Body of pancreas (tissue), 4 donors: ENCODE measurements at places on chromosomes 16 and 17.

- DNase-seq: no peak
Measured at GRCh38 chr17:76654408-76654807, 10.9 kb upstream of the ST6GALNAC1 start.

DNA sequence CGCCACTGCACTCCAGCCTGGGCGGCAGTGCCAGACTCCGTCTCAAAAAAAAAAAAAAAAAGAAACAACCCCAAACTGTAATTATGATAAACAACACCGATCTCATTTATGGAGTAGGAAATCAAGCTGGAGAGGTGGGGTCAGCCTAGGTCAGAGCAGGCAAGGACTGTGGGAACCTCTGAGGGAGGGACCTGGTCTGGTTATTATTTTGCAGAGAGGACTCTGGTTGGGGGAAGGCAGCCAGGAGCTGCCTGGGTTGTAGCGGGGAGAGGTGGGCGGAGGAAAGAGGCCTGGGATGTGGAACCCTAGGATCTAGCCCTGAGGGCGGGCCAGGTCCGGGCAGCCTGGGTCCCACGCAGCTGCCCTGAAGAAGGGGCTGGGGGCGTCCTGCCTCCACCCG is 10.9 kb upstream of the HS3ST6 start:
- peak; percentile 50 for DNase-seq

DNA sequence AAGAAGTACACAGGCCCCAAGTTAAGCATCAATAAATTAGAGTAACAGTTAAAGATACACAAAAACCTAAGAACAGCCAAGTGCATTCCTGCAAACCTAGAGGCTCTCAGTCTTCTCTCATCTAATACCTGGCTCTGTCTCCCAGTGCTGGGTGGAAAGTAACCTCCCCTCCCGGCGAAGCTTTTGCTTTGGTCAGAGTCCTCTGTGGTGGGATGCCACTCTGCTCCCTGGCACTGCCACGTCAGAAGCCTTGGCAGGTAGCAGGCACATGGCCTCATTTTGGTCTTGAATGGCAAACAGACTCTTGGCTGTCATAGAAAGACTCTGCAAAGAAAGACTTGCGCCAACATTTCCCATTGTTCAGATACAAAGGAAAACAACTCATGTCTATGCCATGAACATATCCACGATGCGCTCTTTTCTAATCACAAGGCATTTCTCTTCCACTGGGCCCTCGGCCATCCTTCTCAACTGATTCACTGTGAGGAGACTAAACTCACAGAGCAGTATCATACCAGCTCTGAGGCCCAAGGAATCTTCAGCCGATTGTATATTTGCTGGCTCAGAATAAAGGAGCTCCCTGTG is 21.2 kb downstream of the MTHFSD start:
- DNase-seq: no peak

- no peak for DNase-seq
Measured at GRCh38 chr16:8962393-8963009, 1.2 kb downstream of the USP7 start.

- DNase-seq: no peak
Measured at GRCh38 chr16:79151-80054, 1.4 kb downstream of the MPG start.

DNA sequence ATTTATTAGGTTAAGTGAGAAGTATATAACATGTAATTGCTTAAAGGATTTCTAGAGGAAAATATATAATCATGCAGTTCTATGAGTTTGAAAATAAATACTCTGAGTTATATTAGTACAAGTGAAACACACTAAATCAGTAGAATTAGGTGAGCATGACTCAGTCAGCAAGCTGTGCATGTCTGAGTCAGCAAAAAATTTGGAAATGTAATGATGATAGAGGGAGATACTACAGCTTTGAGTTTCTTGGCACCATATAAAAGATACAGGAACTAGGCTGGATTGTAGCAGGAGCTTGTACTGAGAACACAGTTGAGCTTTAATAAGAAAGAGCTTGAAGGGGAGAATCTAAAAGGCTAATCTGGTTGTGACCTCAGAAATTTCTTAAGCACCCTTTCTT is 1224.6 kb downstream of the CDH8 start:
- no peak for DNase-seq

DNA sequence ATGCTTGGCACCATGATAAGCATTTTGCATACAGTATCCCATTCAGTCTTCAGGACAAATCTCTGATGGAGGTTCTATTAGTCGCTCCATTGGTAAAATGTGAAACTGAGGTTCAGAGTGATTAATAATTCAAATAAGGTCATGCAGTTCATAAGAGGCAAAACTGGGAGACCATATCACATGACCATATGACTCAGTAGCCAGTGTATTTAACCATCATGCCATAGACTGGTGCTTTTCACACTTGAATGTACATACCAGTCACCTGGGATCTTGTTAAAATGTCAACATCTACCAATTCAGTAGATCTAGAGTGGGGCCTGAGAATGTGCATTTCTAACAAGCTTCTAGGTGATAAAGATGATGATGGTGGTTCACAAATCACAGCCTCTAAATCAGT is 4.3 kb downstream of the ACSM3 start:
- DNase-seq: no peak

DNA sequence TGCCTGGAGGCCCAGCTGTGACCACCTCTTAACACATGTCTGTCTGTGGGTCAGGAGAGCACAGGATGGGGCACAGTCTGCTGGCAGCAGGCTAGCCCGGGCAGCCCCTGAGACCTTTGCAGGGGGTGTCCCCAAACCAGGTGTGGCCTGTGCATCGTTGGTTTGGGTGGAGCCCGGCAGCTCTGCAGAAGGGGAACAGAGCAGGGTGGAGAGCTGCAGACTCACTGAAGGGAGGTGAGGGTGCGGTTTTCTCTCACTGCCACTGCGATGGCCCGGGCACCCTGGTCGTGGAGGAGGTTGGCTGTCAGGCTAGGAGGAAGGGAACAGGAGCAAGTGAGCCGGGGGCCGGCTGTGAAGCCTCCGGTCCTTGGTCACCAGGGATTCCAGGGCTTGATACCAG is 28.8 kb downstream of the NLRC3 start:
- DNase-seq: no peak

GRCh38 chr16:30902029-30902972 is 5.9 kb downstream of the CTF1 start:
- peak; percentile 76 for DNase-seq

GRCh38 chr16:54582631-54583250 is 296.2 kb upstream of the IRX3 start:
- DNase-seq: no peak

DNA sequence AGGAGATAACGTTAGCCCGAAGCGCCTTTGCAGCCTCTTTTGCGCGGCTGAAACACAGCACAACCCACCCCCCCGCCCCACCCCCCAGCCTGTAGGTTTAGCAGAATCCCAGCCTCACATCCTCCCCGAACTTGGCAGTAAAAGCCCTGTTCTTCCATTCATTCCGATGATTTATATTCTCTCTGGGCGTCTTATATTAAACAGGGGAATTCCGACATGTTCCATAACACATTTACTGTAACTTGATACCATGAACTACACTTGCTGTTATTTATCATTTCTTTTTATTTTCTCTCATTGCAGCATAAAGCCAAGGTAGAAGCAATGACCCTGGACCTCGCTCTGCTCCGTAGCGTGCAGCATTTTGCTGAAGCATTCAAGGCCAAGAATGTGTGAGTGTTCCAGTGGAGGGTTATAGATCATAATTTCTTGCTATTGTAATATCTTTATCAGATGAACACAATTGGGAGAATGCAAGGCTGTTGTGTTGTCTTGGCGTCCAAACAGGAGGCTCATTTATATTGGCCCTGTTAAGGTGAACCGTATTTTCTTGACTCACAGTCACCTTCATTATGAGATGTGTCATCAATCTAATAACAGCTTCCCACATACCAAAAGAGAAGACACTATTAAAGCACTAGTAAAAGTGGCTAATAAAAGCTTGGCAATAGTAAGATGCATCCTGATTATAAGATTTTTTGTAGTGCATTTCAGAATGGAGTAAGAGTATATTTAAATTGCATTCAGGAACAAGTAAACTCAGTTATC is 287.3 kb downstream of the WWOX start:
- no peak for DNase-seq

- DNase-seq: no peak
Measured at GRCh38 chr16:10979717-10980601, 35.6 kb downstream of the CLEC16A start.

- peak; percentile 43 for DNase-seq
Measured at GRCh38 chr16:73000020-73000906, 47.7 kb downstream of the ZFHX3 start.

DNA sequence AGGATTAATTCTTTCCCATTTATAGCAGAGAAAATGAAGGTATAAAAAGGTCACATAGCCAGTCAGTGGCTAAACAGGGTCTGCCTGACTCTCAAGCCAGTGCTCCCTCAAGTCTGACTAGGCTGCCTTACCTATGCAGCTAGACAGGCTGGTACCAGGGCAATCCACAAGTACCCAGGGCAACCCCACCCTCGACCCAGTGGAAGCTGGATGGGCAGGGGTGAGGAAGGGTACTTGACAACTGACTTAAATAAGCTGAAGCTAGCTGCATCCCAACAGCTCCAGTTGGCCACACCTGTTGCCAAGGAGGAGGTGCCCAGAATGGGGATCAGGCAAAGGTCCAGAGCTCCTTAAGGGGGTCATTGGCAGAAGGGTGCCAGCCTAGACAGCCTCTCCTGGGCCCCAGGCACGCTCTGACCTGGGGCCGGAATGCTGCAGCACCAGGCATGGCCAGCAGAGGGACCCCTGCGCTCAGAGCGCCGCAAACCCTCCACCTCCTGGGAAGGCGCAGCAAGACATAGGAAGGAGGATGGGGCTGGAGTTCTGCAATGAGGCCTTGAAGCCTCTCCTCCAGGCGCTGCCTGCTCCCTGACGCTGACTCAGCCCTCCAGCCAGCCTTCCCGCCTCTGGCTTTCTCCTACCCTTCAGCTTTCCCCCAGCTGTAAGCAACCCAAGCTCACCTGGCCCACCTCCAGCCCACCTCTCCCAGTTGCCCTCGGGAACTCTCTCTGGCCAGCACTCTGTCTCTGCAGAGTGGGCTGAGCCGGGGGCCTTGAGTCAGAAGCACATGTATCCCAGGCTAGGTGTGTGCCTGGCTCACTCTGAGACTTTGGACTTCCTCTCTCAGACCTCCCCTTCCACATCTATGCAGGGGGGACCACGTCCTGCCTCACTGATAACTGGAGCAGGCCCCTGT is 28.8 kb downstream of the MPP2 start:
- peak; percentile 73 for DNase-seq

DNA sequence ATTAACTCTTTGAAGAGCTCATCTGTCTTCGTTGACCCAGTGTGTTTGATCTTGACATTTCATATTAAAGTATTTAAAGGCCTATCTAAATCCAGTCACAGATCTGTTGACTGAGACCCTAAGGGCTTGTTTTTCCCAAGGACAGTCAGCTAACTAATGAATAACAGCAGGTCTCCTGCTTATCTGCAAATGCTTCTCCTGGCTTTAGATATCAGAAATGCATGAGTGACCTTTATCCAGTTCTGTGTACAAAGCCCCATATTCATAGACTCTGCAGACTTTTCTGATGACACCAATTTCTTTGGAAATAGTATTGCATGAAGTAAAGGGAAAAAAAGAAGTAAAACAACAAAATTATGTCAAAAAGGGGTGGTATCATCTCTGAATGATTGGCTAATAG is 70.3 kb downstream of the YPEL2 start:
- DNase-seq: no peak

DNA sequence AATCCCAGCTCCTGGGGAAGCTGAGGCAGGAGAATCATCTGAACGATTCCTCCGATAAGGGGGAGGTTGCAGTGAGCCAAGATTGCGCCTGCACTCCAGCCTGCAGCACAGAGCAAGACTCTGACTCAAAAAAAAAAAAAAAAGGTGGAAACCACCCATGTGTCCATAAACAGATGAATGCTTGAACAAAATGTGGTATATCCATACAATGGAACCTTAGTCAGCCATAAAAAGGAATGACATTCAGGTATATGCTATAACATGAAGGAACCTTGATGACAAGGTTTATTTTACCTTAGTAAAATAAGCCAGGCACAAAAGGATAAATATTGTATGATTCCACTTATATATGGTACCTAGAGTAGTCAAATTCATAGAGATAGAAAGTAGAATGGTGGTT is 2.9 kb upstream of the MEIOC start:
- no peak for DNase-seq

GRCh38 chr17:43609613-43610385 is 51.9 kb downstream of the MEOX1 start:
- no peak for DNase-seq

GRCh38 chr17:11535231-11535630 is 63.0 kb upstream of the DNAH9 start:
- no peak for DNase-seq

DNA sequence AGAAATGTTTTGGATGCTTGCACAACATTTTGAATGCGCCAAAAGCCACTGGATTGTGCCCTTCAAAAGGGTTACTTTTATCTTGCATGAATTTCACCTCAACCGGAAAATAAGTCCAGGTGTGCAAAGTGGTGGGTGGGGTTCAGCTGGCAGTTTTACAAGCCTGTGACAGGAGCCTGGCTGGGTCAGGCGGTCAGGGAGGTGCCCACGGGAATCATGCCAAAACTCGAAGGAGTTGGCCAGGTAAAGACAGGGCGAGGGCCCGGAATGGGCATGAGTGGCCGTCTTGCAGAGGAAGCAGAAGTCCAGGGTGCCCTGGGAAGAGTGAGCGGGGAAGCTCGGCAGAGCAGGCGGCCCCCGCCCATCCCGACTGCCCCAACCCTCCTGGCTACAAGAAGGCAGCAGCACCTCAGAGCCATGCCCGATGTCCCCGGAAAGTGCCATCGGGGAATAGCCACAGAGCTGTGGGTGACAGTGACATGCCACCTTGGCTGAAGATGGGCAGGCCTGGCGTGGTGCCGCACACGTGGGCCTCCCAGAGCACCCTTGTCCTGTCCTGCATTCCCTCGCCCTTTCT is 19.1 kb upstream of the CACNG1 start:
- peak; percentile 14 for DNase-seq

GRCh38 chr17:80283116-80283852 is 22.6 kb downstream of the RNF213 start:
- DNase-seq: no peak

GRCh38 chr16:25966172-25967097 is 274.7 kb downstream of the HS3ST4 start:
- no peak for DNase-seq

- DNase-seq: no peak
Measured at GRCh38 chr16:65285128-65286048, 163.5 kb upstream of the CDH11 start.

DNA sequence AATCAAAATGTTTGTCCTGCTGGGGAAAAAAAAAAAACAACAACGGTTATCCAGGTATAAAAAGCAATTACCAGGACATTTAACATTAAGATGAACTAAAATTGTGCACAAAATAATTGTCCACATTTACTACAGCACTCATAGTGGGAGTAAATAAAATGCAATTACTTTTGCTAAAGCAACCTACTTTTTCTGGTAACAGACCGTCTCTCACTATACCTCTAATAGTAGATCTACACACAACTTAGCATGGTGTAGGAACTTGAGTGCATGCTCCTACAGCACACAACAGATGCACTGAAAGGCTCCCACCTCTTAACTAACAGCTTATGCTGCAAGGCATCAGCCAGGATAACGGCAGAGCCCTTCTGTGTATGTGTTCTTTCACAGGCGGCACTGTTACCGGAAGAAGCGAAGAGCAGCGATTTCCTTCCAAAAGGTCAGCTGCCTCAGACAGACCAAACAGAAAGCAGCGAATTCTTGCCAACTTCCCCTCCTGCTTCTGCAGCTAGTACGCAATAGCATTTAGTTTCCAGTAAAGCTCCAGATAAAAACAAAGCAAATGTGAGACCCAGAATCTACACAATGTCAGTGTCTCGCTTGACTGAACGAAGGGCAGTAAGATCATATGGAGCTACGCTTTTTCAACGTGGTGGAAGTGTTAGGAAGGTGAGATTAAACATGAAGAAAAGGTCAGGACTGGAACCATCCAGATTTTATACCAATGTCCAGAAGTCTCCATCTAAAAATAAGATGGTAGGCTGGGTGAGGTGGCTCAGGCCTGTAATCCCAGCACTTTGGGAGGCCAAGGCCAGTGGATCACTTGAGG is 27.6 kb downstream of the STAT5B start:
- DNase-seq: peak; percentile 96
